ENCODE measurements at places on chromosomes 5 and 9. TPM values are rescaled to one million over a fixed set of nuclear protein-coding genes. Genes with fewer than 3 reads are reported as not detected.

DNA sequence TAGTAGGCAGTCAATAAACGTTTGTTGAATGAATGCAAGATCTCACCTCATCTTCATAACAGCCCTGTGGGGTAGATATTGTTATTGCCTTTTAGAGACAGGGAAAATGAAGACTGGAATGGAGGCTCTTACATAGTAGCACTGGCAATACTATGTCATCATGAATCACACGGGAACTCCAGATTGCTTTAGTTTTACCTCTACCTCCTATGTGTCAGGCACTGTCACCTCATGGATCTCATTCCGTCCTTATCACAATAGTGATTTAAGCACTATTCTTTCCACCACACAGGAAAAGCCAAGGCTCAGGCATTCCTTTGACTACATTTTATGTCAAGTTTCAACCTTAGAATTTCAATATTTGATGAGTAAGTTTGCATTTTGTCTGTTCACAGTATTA, 2.9 kb upstream of the EPB41L4B start:
- H3K27ac ChIP-seq = no peak overlapping the region
- no peak for DNase-seq
- peaks cover 12% of the 10 kb centered on the region for H3K4me1 ChIP-seq
- H3K36me3 ChIP-seq = no peaks in the 10 kb centered on the region
- H3K27me3 ChIP-seq = no peaks in the 10 kb centered on the region

The PLAC8L1 gene
- not detected for total RNA-seq

DNA sequence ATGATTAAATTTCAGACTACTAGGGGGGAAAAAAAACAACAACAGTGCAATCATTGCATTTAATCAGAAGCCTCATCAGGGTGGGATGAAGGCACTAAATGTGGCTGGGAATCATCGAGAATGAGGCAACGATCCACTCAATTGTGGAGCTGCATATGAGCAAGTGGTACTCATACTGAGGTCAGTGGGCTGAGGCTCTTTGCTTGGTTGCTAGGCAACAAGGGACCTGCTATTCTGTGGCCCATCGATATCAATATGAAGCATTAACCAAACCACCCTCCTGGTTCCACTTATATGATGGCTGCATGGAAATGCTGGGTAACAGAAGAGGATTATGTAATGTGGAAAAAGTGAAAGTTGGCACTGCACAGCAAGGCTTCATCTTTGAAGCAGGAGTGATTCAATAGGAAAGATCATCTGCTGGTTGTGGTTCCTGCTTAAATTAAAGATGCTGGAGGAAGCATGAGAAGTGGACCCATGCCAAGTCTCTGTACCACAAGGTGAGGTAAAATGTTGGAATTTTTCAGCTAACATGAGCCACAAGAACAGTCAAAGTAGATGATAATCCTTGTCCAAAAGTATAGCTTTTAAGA, 159.8 kb upstream of the HMHB1 start:
- no peaks in the 10 kb centered on the region for H3K27me3 ChIP-seq
- no peak for DNase-seq
- H3K4me1 ChIP-seq = no peaks in the 10 kb centered on the region
- H3K27ac ChIP-seq = no peak overlapping the region

DNA sequence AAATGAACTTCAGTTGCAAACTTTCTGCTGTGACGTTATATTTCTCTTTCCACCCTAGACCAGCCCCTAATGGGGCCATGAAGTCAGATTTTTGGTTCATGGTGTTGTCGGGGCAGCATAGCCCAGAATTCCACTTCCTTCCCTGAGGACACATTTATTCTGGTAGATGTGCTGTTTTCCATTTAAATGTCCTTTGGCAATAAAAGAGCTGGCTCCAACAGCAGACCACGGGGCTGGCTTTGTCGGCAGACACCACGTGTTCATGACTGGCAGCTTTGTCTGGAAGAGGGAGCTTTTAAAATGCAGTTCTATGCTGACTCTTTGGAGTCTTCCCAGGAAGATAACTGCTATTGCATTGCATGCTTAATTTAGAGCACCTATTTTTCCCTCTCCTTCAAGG, 17.6 kb upstream of the LCP2 start:
- no peak overlapping the region for H3K4me3 ChIP-seq
- peak overlapping the region; percentile 71 for H3K27ac ChIP-seq
- no peaks in the 10 kb centered on the region for H3K27me3 ChIP-seq
- H3K4me1 ChIP-seq = peaks cover 27% of the 10 kb centered on the region
- peak; percentile 92 for DNase-seq
- H3K36me3 ChIP-seq = no peaks in the 10 kb centered on the region

- no peaks in the 10 kb centered on the region for H3K27me3 ChIP-seq
- DNase-seq = no peak
- peak overlapping the region; percentile 42 for H3K27ac ChIP-seq
- H3K36me3 ChIP-seq = no peaks in the 10 kb centered on the region
These were observed 62.2 kb downstream of the COX7C start for GRCh38 chr5:86679949-86680348.

The PAPPA gene
- total RNA-seq = 5.7 TPM

DNA sequence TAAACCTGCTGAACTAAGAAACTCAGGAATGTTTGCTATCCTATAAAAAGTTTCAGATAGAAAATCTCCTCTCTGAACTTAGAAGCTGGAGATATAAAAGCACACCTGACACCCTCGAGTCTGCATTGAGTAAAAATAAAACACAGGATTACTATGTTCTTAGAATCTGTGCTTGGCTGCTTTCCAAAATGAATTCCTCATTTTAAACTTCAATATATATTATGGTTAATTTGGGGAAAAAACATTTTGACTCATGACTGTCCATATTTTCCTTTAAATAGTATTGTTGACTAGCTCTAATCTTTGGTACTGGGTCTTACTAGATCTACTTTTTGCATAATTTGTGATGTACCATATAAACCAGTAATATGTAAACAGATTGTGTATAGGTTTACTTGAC, 36.7 kb downstream of the FBXW2 start:
- H3K4me1 ChIP-seq = peaks cover 4% of the 10 kb centered on the region
- H3K4me3 ChIP-seq = no peak overlapping the region
- no peak for DNase-seq
- no peaks in the 10 kb centered on the region for H3K27me3 ChIP-seq
- H3K27ac ChIP-seq = no peak overlapping the region
- peaks cover 30% of the 10 kb centered on the region for H3K36me3 ChIP-seq
